8988T (cell line): ENCODE measurements at places on chromosomes 12 and 14.

- no peak for DNase-seq
Measured at GRCh38 chr14:37720131-37720530, 124.7 kb downstream of the TTC6 start.

- no peak for DNase-seq
Measured at GRCh38 chr12:26970136-26970535, 31.9 kb downstream of the FGFR1OP2 start.

DNA sequence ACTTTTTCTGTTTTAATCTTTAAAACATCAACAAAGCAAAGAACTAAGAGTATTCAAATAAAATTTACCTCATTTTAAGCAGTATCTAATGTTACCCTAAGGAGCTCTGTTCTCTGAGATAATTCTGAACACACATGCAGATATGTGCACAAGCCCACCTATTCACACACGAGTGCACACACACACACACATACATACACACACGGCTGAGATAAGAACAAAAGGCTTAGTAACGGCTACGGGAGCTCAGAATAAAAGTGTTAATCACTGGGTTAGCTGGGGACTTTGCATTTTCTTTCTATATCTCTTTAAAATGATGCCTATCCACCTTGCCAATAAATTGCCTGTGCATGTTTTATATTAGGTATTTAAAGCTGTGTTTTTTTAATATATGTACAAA lies 1096.3 kb downstream of the GALC start:
- no peak for DNase-seq

GRCh38 chr12:124761871-124762270 lies 101.8 kb downstream of the SCARB1 start:
- DNase-seq = no peak

DNA sequence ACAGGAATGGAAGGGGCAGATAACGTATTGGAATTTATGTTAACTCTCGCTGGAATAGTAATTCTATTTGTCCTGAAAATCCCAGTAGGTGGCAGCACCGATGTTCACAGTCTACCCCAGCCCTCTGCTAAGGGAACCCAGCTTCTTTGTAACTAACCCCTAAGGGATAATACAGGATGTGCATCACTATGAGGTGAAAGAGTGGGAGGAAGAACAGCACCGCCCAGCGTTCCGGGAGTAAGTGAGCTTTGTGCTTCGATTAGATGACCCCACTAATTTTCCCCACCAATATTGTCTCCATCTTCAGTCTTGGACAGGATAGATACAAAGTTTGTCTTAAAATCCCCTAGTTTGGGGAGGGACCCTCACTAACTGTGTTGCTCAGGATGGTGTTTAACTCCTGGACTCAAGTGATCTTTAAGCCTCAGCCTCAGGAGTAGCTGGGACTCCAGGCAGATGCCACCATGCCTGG lies 2.7 kb downstream of the SLC2A3 start:
- DNase-seq = peak; percentile 37

DNA sequence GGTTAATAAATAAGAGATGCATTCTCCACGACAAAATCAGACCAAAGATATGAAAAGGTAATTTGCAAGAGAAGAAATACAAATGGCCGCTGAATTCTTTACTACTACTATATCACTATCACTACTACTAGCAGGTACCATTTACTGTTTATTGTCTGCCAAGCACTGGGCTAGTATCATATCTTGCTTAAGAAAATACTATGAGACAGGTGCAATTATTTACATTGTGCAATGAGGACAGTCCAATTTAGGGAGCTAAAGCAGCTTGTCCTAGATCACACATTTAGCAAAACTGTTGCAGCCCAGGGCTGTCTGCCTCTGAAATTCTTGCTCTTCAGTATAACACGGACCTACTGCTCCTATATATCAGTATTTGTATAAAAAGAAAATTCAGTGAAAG lies 52.8 kb downstream of the CRADD start:
- no peak for DNase-seq

DNA sequence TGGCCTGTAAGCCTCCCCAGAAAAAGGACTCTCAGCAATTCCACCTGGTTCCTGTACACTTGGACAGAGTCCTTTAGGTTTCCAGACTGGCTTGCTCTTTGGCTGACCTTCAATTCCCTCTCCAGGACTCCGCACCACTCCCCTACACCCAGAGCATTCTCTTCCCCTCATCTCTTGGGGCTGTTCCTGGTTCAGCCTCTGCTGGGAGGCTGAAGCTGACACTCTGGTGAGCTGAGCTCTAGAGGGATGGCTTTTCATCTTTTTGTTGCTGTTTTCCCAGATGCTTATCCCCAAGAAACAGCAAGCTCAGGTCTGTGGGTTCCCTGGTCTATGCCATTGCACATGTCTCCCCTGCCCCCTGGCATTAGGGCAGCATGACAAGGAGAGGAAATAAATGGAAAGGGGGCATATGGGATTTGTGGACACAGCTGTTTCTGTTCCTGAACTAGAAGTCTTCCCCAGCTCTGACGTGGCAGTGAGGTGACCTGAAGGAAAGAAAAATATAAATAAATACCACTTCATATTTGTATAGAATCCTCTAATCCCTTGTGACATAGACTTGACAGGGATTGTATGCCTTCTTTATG lies 1.3 kb downstream of the RNASE7 start:
- DNase-seq = no peak

DNA sequence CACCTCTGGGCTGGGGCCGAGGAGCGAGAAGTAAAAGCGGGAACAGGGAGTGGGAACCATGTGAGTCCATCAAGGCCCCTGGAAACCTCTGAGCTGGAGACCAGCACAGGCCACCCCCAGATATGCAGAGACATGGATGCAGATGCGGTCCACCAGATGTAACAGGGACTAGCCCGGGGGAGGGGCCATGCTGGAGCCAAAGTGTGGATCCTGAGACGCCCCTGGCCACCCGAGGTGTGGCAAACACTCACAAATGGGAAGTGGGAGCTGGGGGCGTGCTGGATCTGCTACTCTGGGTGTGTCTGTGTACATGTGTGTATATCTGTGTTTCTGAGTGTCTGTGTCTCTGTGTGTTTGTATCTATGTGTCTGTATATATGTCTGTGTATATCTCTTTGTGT lies 12.8 kb downstream of the MYL2 start:
- no peak for DNase-seq

DNA sequence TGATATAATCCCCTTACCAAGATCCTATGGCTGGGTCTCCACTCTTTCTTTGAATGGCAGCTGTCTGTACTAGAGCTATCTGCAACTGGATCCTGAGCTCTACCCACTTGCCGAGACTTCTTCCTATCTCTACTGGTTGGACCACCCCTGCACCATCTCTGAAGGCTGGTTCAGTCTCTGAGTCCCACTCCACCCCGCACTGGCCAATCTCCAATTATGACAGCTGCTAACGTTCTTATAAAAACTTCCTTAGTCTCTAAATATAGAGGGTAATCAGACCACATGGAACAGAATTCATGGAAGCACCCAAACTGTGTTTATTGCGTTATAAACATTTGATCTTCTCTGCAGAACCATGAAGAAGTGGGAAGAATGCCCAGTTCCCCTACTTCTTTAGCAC lies 186.6 kb upstream of the EEA1 start:
- no peak for DNase-seq

DNA sequence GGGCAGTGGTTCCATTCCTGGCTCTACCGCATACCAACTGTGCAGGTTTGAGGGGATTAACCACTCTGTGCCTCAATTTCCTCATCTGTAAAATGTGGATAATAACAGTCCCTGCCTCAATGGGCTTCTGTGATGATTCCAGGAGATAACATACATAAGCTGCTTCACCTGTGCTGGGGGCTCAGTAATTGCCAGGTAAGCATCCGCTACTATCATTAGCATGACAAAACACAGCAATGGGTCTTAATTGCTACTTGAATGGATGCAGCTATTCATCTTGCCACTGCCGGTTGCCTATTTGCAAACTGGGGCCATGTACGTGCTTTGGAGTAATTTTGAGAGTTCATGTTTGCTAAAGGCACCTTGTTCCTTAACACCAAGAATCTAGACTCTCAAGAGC lies 132.6 kb downstream of the TMEM132D start:
- DNase-seq = no peak

DNA sequence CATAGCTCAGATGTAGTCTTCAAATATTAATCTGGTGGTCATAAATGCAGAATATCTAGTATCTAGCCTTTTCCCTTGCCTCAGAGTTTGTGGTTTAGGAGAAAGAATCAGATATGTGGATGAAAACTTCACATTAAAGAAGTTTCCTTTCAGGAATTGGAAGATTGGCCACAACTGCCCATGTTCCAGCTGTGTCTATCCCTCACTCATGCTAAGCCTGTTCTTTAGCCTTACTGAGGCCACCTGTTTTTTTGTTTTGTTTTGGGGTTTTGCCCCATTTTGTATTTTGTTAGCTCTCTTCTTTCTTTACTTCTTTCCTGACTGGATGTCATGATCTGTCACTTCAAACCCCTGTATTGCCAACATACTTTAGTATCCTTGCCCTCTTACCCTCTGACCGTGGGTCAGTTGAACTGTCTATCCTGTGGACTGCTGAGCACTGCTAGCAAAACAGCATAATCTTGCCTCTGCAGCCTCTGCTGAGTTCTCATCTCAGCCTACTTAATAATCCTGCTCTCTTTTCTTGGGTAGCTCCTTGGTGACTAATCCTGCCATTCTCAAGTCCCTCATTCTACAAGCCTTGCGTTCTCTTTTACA lies 22.0 kb upstream of the CCT2 start:
- no peak for DNase-seq

DNA sequence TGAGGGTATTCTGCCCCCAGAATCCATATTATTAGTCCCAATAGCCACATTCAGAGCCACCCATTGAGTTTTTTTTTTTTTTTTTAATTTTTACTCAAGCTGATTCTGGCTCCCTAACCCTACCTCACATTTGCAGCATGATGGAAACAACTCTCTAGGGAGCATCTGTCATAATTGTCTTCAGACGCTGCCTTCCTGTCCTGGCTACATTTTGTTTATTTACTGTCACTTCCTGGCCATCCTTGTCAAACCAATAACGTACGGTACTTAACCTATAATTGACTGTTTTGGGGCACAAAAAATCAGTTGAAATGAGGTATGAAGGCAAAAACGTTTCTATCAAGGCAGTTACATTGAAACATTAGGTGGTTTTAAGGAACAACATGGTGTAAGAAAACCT lies 2.1 kb downstream of the GLIPR1 start:
- no peak for DNase-seq

- no peak for DNase-seq
Measured at GRCh38 chr12:90254796-90255195, 546.2 kb upstream of the ATP2B1 start.

DNA sequence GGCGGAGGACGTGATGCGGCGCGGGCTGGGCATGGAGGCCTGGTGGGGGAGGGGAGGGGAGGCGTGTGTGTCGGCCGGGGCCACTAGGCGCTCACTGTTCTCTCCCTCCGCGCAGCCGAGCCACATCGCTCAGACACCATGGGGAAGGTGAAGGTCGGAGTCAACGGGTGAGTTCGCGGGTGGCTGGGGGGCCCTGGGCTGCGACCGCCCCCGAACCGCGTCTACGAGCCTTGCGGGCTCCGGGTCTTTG lies 303 bp downstream of the GAPDH start:
- no peak for DNase-seq

DNA sequence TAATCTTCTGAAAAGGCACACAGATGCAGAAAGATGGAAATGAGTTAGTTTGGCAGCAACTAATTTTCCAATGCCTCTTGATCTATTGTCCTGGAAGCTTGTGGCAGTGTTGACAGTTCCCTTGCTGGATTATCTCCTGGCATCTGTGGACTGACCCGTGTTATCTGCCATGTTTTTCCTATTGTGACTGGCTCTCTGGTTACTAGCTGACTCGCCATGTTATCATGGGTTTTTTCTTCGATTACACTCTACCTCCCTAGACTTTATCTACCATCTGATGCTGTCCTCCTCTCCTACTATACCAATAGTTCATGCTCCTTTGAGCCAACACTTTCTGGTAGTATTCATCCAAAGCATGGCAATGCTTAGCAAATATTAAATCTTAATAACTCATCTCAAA lies 63.3 kb upstream of the FLRT2 start:
- DNase-seq = no peak

GRCh38 chr12:124904306-124905098 lies 9.9 kb downstream of the UBC start:
- DNase-seq = no peak

- no peak for DNase-seq
Measured at GRCh38 chr14:78488938-78489337, 318.8 kb downstream of the NRXN3 start.

DNA sequence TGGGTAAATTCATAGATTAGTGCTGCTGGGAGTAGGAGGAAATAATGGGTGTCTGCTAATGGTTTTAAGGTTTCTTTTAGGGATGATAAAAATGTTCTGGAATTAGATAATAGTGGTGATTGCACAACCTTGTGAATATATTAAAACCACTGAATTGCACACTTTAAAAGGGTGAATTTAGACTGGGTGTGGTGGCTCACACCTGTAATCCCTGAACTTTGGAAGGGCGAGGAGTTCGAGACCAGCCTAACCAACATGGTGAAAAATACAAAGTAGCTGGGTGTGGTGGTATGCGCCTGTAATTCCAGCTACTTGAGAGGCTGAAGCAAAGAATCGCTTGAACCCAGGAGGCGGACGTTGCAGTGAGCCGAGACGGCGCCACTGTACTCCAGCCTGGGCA lies 1.3 kb downstream of the RAD52 start:
- no peak for DNase-seq
